ENCODE measurements at places on chromosomes 3 and 15.
A peak's percentile ranks its signal among the peaks of the same experiment; 100 is the strongest.

DNA sequence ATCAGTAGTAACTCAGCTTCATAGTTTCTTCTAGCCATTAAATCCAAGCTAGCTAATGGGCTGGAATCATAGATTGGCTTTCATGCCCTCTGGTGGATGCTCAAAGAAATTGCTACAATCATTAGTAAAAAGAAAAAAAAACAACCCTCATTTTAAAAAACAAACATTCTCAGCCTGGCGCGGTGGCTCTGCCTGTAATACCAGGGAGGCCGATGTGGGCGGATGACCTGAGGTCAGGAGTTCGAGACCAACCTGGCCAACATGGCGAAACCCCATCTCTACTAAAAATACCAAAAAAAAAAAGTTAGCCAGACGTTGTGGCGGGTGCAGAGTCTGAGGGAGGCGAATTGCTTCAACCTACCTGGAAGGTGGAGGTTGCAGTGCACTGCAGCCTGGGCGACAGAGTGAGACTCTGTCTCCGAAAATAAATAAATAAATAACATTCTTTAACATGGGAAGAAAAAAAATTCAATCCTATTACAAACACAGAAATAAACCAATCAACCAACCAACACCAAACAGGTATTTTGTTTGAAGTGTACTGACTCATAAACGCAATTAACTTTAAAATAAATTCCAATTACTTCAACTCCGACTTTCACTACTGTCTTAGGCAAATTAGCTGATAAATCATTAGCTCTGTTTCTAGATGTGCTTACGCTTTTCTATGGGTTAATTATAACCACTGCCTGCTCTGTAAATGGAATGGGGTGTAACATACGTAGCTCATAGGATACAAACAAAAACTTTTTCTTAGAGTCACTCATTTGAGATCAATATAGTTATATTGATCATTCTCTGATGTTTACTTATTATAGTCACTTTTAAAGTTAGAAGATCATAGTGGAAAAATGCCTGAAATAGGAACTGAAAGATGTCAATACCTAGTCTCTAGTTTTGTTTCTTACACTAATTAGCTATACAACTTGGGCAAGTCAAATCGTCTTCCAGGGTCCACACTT, 24.9 kb downstream of the TMEM207 start:
- peak; percentile 5 for DNase-seq

- DNase-seq, result no peak
Measured at GRCh38 chr3:63739474-63739873, 79.6 kb upstream of the C3orf49 start.

GRCh38 chr15:89136818-89137772, 48.8 kb downstream of the ABHD2 start:
- DNase-seq, result no peak

DNA sequence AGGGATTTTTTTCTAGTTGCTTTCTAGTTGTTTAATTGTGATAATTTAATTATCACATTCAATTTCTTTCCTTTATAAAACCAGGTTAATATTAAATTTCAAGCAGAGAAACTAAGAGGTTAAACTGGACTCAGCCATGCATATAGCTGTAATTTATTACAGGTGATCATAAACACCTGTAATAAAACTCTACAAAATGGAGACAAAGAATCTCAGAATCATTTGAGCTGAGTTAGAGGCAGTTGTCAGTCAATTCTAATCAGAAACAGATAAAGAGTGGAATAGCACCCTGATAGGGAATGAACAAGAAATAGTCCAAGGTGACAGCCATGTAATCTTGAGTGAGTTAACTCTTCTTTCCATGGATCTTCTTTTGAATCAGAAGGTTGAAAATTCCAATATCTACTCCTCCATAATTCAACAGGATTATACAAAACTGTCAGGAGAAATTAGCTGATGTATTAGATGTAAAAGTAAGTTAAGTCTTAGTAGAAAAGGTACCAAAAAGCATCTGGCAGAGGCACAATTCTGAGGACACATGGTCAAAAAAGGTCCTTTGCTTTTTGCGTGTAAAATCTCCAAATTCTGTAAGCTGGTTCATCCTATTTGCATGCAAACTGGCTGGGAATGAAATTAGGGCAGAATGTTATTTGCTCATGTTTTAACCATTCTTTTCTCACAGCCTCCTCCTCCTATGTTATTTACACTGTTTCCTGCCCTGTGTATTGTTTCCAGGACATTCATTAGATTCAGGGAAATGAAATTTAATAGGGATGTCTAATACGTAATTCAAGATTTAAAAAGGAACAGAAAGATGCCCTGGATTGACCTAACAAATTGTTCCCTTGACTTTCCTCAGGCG, 39.4 kb upstream of the B3GNT5 start:
- no peak for DNase-seq

DNA sequence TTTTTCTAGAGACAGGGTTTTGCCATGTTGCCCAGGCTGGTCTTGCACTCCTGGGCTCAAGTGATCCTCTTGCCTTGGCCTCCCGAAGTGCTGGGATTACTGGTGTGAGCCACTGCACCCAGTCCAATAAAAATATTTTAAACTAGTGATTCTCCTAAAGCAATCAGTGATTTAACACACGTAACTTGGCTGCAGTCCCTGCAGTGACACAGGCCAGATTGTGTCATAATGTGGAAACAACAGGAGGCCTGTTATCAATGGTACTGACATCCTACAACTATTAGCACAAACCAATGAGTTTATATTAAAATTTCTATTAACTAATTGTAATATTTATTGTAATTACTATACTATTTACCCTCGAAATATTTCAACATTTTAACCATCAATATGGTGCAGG, 1.6 kb upstream of the SEC61A1 start:
- no peak for DNase-seq

DNA sequence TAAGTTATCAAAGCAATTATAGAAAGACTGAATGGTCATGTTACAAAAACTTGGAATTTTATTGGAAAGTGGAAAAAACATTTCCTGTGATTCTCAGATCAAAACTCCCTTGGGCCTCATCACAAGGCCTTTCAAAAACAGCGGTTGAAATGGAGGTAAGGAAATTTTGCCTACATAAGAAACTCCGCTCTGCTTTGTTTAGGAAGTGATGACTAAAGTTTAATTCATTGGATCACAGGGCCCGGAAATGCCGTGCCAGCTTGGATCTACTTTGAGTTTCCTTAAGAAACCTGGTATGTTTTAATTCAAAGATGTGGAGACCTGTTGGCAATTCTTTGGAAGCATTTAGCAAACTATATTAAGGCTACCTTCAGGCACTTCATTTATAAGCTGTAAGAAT, 143.9 kb upstream of the MME start:
- no peak for DNase-seq

GRCh38 chr3:185280572-185281365, 26.9 kb upstream of the EHHADH start:
- DNase-seq, result no peak

- DNase-seq, result no peak
Measured at GRCh38 chr15:45449916-45450867, 71.8 kb upstream of the GATM start.

GRCh38 chr3:152339881-152340505, 71.3 kb downstream of the MBNL1 start:
- DNase-seq, result no peak

GRCh38 chr3:133944181-133944580, 48.5 kb upstream of the RAB6B start:
- DNase-seq, result no peak

All from stimulated activated CD8-positive, alpha-beta memory T cell treated with anti-CD3 and anti-CD28 coated beads, Interleukin-15, amount 100 ng/mL, for 24 hours (primary cell).